ENCODE measurements at places on chromosomes 4 and X.

DNA sequence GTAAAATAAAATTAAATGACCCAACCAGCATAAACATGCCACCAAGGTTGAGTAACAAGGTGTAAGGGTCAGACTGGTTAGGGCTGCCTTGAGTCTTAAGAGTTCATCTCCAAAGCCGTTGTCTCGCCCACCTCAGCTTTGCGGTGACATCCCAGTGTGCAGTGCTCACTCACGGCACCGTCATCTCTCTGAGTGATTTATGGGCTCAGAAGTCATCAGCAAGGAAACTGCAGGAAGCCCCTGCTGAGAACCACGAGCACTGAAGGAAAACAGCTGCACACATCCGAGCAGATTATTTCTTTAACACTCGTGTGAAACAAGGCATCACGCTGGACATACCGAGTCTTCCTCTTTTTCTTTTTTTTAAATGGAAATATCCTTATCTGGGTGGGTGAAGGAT lies 411.1 kb downstream of the TRIML1 start:
- no peak for DNase-seq

GRCh38 chr4:175946472-175947116 lies 119.0 kb upstream of the WDR17 start:
- no peak for DNase-seq

DNA sequence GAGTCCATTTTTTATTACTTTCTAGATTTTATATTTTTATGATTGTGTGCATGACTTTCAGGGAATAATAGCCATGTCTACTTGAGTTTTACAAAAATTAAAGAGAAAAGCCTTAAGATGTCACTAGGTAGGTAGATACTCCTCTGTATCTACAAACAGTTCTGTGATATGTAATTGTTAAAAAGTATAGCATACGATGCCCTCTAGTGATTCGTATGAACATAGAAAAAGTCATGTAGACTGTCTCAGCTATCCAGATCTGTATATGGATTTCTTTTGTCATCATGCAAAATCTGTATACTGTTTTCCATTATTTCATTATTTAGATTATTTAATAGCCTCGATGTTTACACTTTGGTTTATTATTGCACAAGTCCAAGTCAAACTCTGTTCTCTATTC lies 856.6 kb downstream of the CENPC start:
- DNase-seq = no peak

DNA sequence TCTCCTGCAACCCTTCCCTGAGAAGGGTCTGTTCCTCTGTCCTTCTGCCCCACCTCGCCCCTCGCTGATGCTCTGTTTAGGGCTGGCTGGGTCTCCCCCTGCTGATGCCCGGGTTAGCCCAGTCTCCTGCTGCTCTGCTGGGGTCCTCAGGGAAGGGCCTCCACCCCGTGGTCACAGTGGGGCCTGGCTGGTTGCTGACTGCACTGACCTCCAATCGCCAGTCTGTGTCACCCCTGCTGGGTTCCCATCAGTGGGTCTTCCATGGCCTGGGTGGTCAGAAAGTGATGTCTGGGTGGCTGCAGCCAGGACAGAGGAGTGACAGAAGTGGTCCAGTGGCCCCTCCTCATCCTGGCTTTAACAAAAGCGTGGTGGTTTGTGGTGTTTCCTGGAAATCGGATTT lies 44.7 kb downstream of the EVC start:
- no peak for DNase-seq

GRCh38 chr4:85474818-85475630 lies at the start of gene ARHGAP24:
Gene ARHGAP24 (plus strand): TSS chr4:85475150.
- DNase-seq = no peak

GRCh38 chr4:138367942-138368341 lies 125.8 kb upstream of the SLC7A11 start:
- no peak for DNase-seq

DNA sequence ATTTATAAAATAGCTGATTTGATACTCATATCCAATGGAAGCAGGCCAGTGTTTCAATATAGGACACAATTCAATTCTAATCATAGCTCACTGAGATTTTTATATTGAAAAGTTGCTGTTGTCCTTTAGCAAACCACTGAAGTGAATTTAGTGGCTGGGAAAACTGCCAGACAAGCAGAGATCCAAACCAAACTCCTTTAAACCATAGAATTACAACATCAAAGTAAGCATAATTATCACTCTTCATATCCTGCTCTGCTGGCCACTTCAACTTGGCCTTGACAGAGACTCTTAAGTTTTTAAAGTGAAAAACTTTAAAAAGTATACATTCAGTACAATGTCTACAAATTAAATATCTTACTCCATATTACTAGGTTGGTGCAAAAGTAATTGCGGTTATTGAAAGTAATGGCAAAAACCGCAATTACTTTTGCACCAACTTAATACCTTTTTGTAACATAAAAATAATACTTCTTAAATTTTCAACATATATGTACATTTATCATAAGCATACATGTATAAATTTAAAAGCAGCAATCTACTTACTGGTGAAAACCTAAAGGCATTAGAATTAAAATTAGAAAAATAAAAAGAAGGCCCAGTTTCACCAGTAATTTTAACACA lies 433.0 kb downstream of the PCDH10 start:
- DNase-seq = no peak

GRCh38 chrX:75638332-75638731 lies 115.5 kb upstream of the ZDHHC15 start:
- no peak for DNase-seq

DNA sequence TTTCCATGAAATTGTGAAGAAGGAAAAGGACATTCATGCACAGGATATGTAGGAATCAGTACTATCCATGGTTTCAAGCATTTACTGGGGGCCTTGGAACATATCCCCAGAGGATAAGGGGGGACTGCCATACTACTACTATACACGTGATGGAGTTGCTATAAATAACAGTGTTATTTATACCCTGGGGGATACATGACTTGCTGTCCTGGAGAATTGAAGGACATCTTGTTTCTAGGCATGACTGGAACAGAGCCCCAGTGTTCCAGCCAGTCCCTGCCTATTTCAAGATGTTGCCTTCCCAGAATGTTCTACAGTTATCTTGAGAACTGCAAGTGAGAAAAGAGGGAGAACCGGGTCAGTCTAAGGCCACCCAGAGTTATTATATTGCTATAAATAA lies 39.6 kb upstream of the ZNF81 start:
- no peak for DNase-seq

- no peak for DNase-seq
Measured at GRCh38 chr4:76212851-76213414, 691 bp downstream of the SCARB2 start.

DNA sequence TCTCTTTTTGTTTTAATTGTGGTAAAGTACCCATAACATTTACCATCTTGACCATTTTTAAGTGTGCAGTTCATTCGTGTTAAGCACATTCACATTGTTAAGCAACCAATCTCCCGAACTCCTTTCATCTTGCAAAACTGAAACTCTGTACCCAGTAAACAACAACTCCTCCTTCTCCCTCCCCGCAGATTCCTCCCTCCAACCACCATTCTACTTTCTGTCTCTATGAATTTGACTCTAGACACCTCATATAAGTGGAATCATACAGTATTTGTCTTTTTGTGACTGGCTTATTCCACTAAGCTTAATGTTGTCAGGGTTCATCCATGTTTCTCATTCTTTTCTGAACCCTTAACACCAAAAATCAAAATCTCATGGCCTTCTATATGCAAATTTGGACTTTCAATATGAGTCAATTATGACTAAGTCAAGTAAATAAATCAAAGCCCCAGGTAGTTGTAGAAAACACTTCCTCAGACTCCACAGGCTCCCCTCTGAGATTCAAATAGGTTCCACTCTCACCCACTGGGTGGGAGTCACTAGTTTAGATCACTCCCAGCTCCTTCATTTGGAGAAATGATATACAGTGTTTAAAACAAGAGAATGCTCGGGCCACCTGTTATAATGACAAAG lies 9.8 kb upstream of the RTL5 start:
- no peak for DNase-seq

Measured in activated CD4-positive, alpha-beta T cell treated with anti-CD3 and anti-CD28 coated beads, Interleukin-2, amount 50 U/mL, for 24 hours (primary cell).